ENCODE measurements at places on chromosomes 7 and 10. TPM values are rescaled to one million over a fixed set of nuclear protein-coding genes. Genes with fewer than 3 reads are reported as not detected.

DNA sequence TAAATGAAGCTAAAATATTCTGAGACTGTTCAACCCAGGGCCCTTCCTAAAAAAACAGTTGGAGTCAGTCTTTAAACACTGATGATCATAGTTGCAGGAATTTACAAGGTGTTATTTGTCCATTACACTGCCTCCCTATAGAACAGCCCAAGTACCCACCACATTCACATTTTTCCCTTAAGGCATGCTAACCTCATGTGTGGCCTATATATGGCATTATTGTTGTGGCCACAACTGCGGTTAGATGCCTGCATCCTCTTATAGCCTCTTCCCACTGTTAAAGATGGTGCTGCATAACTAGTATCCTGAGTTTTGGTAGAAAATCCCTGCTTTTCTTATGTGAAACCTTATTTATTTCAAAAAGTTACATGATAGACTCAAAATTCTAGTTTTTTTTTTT, 287.9 kb upstream of the SEMA3A start:
- no peak for DNase-seq

GRCh38 chr7:137664846-137665245, 181.9 kb downstream of the DGKI start:
- no peak for DNase-seq

DNA sequence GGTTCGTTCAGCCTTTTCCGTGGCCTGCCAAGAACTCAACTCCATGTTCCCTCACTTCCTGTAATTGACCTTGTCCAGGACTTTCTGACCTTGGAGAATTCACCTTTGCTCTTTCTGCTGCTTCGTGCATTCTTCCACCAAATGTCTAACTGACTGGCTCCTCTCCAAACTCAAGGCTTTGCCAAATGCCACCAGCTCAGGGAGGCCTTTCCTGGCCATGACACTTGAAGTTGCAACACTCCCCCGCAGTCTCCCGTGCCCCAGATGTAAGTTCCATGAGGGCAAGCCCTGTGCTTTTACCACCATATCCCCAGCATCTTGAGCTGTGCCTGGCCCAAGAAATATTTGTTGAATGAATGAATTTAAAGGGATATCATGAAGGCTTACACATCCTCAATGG, 238.4 kb downstream of the ARHGAP21 start:
- DNase-seq: no peak

DNA sequence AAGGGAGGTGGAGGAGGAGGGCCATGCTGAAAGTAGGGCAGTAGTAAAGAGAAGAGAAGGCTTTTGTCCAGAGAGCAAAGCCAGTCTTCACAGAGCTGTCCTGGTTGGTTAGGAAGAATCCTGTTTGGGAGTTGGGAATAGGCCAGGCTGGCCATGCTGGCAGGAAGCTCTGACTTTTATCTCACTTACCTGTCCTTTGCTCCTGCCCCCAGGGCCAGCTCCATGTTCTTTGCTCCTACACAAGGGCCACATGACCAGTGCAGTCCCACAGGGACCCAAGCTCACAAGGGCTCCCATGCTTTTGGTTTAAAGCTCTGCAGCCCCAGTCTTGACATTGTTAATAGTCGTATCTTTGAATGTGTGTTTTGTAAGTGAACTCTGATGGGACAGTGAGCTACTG, 161.6 kb upstream of the KMT2E start:
- DNase-seq: no peak

GRCh38 chr10:107826171-107826570, 661.7 kb upstream of the SORCS1 start:
- no peak for DNase-seq

DNA sequence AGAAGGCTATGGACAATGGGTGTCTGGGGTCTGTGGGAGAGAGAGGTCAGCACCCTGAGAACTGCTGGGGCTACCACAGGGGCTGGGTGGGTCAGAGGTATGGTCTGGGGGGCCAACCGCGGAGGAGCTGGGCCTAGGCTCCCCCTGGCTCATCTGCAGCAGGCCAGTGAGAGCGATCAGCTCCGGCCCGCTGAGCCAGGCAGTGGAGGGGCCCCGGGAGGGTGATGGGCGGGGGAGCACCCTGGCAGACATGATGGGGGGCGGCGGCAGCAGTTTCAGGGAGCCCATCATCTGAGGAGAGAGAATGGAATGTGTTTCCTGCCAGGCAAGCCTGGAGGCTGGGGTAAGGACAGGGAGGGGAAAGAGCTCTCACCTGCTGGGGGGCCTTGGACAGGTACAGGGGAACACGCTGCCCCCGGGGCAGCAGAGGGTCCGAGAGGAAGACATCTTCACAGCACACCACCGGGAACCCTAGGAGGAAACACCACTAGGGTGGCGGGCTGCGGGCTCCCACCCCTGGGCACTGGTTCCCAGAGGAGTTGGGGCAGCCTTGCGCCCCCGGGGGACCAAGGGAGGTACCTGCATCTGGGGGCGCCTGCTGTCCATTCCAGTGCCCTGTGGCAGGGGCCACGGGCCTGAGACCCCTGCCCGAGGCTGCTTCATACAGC, 1.3 kb downstream of the SAP25 start:
- no peak for DNase-seq

DNA sequence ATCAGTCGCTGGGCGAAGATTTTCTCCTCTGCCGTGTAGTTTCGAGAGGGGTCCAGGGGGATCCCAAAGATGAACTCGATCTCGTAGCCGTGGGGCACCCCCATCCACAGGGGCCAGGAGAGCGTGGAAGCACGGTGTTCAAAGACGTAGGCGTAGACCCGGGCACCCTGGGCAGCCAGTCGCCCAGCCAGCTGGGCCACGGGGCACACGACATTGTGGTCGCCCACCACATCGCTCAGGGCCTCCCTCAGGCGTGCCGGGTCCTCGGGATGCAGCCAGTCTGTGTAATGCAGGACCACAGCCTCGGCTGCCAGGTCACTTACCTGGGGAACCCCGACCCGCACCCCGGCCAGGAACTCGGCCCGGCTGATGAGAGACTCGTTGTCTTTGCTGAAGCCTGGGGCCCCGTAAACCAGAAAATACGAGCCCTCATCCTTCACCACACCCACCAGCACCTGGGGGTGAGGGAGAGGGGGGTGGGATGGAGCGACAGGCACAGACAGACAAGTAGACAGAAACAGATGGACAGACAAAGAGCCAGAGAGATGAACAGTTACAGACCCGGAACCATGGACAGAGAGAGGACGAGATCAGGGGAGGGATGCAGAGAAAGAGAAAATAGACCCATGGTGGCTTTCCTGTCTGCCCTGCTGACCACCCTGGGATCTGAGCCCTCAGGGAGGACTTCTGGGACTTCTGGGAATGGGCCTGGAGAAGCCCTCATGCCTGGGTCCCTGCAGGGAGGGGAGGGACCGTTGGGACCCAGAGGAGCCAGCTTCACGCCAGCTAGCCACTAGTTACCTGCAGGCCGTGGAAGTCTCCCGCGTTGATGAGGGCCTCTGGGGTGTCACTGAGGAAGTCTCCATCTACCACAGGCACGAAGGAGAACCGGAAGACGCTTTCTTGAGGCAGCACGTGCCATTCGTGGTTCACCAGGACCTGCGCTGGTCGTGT, 3.0 kb downstream of the ACHE start:
- no peak for DNase-seq

DNA sequence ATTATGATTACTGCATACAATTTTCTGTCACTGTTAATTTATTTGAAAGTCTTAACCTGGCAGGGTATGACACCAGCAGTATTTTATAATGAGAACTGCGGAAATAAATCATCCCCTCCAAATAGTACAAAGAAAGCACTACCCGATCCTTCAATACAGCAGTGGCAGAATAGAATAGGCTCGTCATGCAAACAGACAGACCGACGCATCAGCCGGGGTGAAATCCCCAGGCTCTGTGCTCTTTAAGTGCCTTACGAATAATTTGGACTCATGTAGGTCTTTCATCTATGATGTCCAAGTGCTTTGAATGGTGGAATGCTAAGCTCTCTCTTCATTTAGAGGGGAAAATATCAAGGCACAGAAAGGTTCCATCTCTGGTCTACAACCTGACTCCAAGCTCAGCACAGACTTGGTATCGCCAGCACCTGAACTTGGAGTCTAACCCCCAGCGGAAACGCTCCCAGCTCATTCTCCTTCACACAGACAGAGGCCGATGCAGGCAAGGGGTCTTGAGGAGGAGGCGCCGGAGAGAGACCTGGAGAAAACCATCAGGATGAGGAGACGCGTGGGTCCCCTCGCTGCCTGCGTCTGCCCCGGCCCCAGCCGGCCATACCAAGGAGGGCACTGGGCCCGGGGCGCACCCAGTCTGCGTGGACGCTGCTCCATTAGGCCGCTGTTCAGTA, 568.1 kb upstream of the MKI67 start:
- no peak for DNase-seq

DNA sequence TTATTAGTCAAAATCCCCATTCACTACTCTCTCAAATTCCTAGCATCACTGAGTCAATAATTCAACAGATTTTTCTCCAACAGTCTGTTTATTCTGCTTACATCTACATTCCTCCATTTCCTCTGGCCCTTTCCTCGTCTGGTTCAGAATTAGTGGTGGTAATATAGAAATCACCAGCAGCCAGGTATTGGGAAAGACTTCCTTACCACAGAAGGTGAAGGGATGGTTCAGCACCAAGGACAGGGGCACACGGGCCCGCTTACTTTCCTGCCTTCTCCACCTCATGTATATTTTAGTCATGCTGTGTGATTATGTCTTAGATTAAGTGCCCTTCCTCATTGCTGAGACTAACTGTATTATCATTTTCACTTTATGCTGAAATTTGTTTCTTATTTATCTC, 70.4 kb upstream of the APBB1IP start:
- DNase-seq: peak; percentile 50

GRCh38 chr7:34928052-34928451, 109.2 kb downstream of the DPY19L1 start:
- peak; percentile 63 for DNase-seq

Gene SDHAF3
- total RNA-seq: 24.5 TPM

DNA sequence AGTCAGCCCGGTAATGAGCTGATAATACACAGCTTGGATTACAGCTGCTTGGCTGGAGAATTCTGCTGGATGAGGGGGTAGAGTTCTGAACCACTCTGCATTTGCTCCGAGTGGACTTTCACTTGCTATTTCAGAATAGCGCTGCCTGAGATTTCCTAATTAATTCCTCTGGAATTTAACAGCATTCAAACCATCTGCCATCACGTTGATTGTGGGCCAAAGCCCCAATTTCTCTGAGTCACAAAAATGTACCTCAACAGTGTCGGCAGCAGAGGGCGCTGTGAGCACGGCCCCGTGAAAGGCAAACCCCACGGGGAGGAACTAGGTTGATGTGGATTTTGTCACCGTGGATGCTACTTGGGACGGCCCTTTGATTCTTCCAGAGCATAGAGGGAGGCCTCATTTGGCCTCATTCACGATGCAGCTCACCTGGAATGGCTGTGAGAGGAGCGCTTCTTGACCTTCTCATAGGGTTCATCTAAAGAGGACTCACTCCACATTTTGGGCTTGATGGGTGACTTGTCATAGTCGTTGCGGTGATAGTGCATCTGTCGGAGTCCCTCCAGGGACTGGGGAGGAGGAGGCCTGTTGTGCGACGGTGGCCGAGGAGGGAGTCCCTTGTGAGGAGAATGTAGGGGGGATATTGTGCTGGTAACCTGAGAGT, 73.3 kb downstream of the PRPF18 start:
- peak; percentile 77 for DNase-seq

Gene OPN1SW
- not detected for total RNA-seq

- DNase-seq: no peak
These were observed 24.2 kb upstream of the FAM20C start for GRCh38 chr7:167976-168791.

- peak; percentile 73 for DNase-seq
These were observed at the start of gene GSTO1 for GRCh38 chr10:104254493-104255310. Gene GSTO1, plus strand, starts transcription at chr10:104254892. Its CDS starts 37 bp downstream, at chr10:104254929.

DNA sequence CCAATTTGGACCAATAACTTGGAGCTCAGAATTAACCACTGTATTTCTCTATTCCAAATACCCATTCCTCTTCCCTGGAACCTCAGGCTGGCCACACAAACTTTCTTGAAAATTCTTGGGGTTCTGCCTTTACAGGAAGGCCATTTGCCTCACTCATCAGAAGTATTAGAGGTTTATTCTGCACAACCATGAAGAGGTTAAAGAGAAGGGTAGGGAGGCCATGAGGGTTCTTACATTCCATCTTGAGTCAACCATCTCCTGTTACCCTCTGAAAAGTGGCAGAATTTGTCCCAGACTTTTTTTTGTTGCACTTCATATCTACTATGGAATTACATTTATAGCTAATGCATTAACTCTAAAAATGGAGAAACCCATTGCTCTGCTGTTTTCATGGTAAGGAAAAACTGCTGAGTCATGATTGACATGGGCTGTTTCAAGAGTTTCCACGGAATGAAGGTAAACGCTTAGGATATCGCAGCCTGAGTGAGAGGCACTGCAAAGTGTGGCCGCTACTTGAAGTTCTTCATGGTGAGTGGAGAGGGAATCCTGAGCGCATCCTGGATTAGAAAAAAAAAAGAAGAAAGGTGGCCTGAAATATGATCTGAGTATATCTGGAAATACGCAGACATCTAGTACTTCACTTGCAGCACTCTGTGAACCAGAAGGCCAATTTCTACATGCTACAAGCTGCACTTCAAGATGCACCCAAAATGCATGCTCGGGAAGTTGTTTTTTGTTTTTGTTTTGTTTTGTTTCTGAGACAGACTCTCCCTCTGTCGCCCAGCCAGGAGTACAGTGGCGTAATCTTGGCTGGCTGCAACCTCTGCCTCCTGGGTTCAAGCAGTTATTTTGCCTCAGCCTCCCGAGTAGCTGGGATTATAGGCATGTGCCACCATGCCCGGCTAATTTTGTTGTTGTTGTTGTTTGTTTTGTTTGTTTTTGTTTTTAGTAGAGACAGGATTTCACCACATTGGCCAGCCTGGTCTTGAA, 83.7 kb downstream of the KIAA1217 start:
- no peak for DNase-seq

Gene TAF6
- 63.7 TPM for total RNA-seq

- no peak for DNase-seq
These were observed 24.7 kb downstream of the PNLIPRP3 start for GRCh38 chr10:116452338-116452720.

Gene PRR15
- not detected for total RNA-seq

- DNase-seq: no peak
These were observed 42.7 kb downstream of the ZNF438 start for GRCh38 chr10:30988831-30989435.

- no peak for DNase-seq
These were observed 150.4 kb downstream of the SFMBT2 start for GRCh38 chr10:7260412-7260900.

- DNase-seq: no peak
These were observed 3.1 kb downstream of the PALS2 start for GRCh38 chr7:24576171-24577025.

Gene GIMAP4
- total RNA-seq: 140 TPM

Gene UBE3C
- 59.9 TPM for total RNA-seq

DNA sequence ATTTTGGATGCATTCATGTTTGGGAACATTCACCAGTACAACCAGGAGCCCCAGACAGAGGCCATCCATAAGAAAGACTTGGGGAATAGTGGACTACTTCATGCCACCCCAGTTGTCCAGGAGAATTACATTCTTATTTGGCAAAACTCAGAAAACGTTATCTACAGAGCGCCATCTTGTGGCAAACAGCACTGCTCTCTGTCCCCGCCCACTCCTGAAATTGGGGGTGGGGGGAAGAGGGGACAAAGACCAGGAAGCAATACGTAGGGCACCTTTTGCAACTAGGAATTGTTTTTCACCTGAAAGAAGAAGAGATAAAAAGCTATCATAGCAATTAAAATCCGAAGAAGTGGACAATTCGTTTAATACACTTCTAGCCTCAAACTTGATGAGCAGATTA, 134.6 kb upstream of the MGMT start:
- DNase-seq: peak; percentile 22

Gene OR2A7
- total RNA-seq: 2.2 TPM

- peak; percentile 20 for DNase-seq
These were observed 2.4 kb upstream of the NKX6-2 start for GRCh38 chr10:132788180-132788830.

- DNase-seq: no peak
These were observed 414.7 kb upstream of the SEMA3C start for GRCh38 chr7:81333536-81333935.

GRCh38 chr10:13390604-13391522, 42.8 kb upstream of the SEPHS1 start:
- no peak for DNase-seq

All from activated CD4-positive, alpha-beta memory T cell treated with anti-CD3 and anti-CD28 coated beads for 36 hours (primary cell).